ENCODE measurements at places on chromosomes 5 and 9. TPM values are rescaled to one million over a fixed set of nuclear protein-coding genes. Genes with fewer than 3 reads are reported as not detected.

GRCh38 chr5:132764671-132765238, 12.3 kb downstream of the SEPTIN8 start:
- no peak overlapping the region for H3K4me3 ChIP-seq
- DNase-seq = peak; percentile 54
- no peak overlapping the region for H3K27ac ChIP-seq
- H3K27me3 ChIP-seq = no peaks in the 10 kb centered on the region
- H3K36me3 ChIP-seq = peaks cover 29% of the 10 kb centered on the region

GRCh38 chr5:32323741-32324140, 11.0 kb upstream of the MTMR12 start:
- H3K27ac ChIP-seq = no peak overlapping the region
- no peaks in the 10 kb centered on the region for H3K27me3 ChIP-seq
- no peak overlapping the region for H3K4me3 ChIP-seq
- peaks cover 2% of the 10 kb centered on the region for H3K4me1 ChIP-seq
- H3K36me3 ChIP-seq = no peaks in the 10 kb centered on the region

DNA sequence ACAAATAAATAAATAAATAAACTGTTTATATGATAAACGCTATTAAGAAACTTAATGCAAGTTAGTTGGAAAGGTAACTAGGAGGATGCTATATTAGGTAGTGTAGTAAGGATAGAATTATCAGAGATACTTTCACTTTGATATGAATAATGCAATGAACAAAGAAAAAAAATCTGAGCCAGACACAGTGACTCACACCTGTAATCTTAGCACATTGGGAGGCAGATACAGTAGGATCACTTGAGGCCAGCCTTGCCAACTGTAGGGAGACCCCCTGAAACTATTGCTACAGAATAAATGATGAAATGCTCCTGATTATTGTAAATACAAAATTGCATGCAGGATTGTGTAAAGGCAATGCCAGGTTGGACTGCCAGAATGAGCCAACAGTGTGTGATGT, 109.2 kb downstream of the ANXA2R start:
- no peaks in the 10 kb centered on the region for H3K36me3 ChIP-seq
- H3K27me3 ChIP-seq = no peaks in the 10 kb centered on the region
- H3K27ac ChIP-seq = no peak overlapping the region
- no peak overlapping the region for H3K4me3 ChIP-seq

DNA sequence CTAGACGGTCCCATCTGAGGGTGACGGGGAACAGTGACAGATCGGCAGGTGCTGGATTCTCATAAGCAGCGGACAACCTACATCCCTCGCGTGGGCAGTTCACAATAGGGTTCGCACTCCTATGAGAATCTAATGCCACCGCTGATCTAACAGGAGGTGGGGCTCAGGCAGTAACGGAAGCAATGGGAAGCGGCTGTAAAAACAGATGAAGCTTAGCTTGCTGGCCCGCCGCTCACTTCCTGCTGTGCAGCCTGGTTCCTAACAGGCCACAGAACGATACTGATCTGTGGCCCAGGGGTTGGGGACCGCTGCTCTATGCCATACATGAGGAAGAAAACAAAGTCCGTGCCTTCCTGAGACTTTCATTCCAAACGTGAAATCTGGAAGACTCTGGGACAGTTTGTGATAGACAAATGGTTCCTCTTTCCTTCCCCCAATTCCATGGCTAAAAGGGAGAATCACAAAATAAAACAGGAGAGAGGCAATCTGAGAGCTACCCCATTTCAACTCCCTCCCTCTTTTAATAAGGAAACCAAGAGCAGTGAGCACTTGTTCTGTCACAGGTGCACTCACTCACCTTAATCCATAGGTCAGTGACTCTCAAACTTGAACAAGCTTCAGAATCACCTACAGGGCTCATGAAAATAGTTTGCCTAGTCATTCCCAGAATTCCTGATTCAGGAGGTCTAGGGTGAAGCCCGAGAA, 12.1 kb downstream of the PDCL start:
- H3K4me1 ChIP-seq = peaks cover 6% of the 10 kb centered on the region
- no peaks in the 10 kb centered on the region for H3K27me3 ChIP-seq
- H3K4me3 ChIP-seq = no peak overlapping the region
- no peak for DNase-seq
- H3K36me3 ChIP-seq = peaks cover 29% of the 10 kb centered on the region

GRCh38 chr5:43603344-43604217, 601 bp downstream of the NNT start:
- no peaks in the 10 kb centered on the region for H3K27me3 ChIP-seq
- peaks cover 10% of the 10 kb centered on the region for H3K4me1 ChIP-seq
- peak overlapping the region; percentile 90 for H3K4me3 ChIP-seq
- peak; percentile 96 for DNase-seq

- H3K27ac ChIP-seq = peak within 1 kb of the TSS; percentile 88
- H3K4me3 ChIP-seq = peak within 1 kb of the TSS; percentile 89
- H3K27me3 ChIP-seq = no peaks in the 10 kb centered on the region
- peaks cover 23% of the 10 kb centered on the region for H3K4me1 ChIP-seq
- DNase-seq = peak; percentile 94
- H3K36me3 ChIP-seq = peaks cover 3% of the 10 kb centered on the region
These were observed at the start of gene MTAP for GRCh38 chr9:21802418-21803000. Gene MTAP (plus strand): TSS chr9:21802636. CDS start chr9:21802749, 113 bp downstream.

- no peak overlapping the region for H3K4me3 ChIP-seq
- peaks cover 17% of the 10 kb centered on the region for H3K4me1 ChIP-seq
- no peak overlapping the region for H3K27ac ChIP-seq
- no peak for DNase-seq
These were observed 10.3 kb downstream of the SEPTIN8 start for GRCh38 chr5:132766806-132767055.

Gene FREM1
- total RNA-seq = 0.72 TPM

Gene TAS2R1
- total RNA-seq = not detected

Gene ARAP3
- total RNA-seq = 2.1 TPM
